Endothelial cell of umbilical vein (primary cell): ENCODE measurements at places on chromosomes 7 and 10. TPM values are rescaled to one million over a fixed set of nuclear protein-coding genes. Genes with fewer than 3 reads are reported as not detected.

Gene PNLIPRP3
- not detected in 2 replicates for total RNA-seq

Gene GLUD1
- total RNA-seq = 86.6 and 94.7 TPM in 2 replicates

Gene UTF1
- not detected in 2 replicates for total RNA-seq

Gene MIOS
- total RNA-seq = 16.0 and 16.8 TPM in 2 replicates

Gene SLC16A12
- not detected in 2 replicates for total RNA-seq

Gene CLCN1
- not detected in 2 replicates for total RNA-seq

Gene C10orf71
- not detected in 2 replicates for total RNA-seq

Gene SNX10
- 0.80 and 1.2 TPM in 2 replicates for total RNA-seq

Gene TWIST1
- total RNA-seq = not detected in 2 replicates

Gene METTL27
- 1.2 and 10.8 TPM in 2 replicates for total RNA-seq

Gene POR
- 71.9 and 73.6 TPM in 2 replicates for total RNA-seq
